HL-60 (cell line): ENCODE measurements at places on chromosomes 5 and 9.

- no peak for DNase-seq
These were observed 71.2 kb downstream of the MTAP start for GRCh38 chr9:21873540-21874221.

DNA sequence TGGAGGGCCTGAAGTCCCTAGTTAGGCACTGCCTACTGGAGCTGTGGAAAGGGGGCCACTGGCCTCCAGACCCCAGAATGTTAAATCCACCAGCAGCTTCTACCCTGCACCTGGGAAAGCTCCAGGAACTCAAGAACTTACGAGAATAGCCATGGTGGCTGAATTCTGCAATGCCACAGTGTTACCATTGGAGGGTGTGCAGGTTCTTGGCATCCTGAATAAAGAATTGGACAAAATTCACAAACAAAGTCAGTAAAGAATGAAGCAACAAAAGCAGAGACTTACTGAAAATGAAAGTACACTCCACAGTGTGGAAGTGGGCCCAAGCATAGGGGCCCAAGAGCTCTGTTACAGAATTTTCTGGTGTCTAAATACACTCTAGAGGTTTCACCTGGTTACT lies 107.0 kb downstream of the PRDM9 start:
- DNase-seq, result no peak

DNA sequence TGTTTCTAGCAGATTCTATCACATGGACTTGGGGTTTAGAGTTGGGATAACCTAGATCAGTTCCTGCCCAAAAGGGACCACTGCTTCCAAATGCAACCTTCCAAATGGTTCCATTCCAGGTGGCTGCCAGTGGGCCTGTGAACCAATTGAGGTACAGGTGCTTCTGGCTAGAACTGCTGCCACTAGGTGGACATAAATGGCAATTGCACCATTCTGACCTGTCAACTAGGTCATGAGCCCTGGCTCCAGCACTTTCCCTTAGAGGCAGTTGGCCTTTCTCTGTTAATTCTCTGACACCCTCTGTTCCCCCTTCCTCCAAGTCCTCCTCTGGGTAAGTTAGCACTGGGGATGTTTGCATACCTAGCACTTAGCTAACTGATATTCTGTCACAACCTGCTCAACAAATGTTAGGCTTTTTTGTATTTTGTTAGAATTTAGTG lies 16.6 kb upstream of the HEMGN start:
- peak; percentile 59 for DNase-seq

DNA sequence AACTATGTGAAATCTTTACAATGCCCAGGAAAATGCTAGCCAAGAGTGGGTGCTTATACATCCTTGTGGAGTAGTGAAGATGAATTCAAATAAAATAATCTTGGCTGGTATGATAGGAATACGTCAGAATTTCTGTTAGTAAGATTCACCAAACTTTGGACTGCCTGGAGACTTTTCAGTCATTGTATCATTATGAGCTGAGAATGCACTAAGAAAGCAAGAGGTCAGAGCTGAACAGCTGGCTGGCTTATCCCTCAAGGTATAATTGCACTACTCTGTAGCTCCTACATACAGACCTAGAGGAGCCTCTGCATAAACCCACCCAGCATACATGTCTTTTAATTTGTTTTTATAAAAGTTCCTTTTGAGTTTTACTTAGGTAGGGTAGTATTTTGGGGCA lies 568.5 kb upstream of the RIOK2 start:
- no peak for DNase-seq

DNA sequence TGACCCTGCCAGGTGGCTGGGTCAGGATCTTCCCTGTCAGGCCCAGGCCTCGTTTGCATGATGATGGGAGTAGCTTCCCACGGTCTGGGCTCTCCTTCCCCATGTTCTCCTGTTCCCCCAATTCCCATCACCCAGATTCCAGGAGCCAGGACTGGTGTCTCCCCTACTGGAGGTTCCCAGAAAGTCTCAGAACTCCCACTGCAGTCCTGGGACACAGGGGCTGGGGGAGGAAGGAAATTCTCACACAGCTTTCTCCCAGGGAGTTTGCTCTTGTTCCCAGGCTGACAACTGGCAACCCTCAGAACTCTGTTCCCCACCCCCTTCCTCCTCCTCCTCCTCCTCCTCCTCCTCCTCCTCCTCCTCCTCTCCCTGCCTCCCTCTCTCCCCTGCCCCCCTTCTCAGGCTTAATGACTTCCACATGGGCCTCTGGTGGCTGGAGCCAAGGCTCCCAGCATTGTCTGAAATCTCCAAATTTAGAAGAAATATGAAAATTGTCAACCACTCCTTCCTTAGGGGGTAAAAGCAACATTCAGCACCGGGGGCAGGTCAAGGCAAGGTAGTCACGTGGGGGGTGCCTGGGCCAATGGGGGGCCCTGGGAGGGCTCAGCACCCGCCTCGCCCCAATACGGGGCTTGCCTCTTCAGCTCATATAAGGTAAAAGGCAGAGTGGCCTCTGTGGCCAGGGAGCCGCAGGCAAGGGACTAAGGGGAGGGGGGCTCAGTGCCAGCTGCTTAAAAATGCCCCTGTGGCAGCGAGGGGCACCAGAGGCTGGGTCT lies 27.3 kb upstream of the IL17B start:
- no peak for DNase-seq

GRCh38 chr5:170756691-170757090 lies 26.8 kb upstream of the GABRP start:
- DNase-seq, result no peak
